ENCODE measurements at places on chromosomes 1 and 21.
A peak's percentile ranks its signal among the peaks of the same experiment; 100 is the strongest.

DNA sequence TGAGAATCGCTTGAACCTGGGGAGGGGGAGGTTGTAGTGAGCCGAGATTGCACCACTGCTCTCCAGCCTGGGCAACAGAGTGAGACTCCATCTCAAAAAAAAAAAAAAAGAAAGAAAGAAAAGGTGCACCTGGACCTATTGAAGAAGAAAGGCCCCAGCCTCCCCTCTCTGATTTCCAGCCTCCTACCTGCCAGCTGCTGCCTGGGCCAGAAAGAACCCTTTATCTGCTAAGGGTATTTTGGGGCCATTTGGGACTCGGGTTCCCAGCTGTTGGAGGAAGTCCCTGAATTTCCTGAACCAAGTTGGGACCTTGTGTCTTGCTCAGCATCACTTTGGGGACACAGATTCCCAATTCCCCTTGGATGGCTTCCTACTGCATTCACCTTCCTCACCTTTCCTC is 3.9 kb upstream of the TNFRSF8 start:
- no peak for DNase-seq

DNA sequence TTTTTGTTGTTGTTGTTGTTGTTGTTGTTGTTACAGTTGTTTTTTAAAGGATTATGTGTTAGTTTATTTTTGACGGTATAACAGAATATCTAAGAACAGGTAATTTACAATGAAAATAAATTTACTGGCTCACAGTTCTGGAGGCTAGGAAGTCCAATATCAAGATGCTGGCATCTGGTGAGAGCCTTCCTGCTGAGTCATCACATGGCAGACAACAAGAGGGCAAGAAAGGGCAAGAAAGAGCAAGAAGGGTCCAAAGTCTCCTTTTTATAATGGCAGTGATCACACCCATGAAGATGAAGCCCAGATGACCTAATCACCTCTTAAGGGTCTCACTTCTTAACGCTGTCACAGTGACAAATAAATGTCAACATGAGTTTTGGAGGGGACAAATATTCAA is 142.1 kb downstream of the NEGR1 start:
- DNase-seq, result no peak

- DNase-seq, result no peak
Measured at GRCh38 chr1:163401211-163401610, 79.5 kb downstream of the NUF2 start.

- DNase-seq, result no peak
Measured at GRCh38 chr1:154423304-154423987, 18.3 kb downstream of the IL6R start.

GRCh38 chr1:29202584-29203340 is 21.1 kb upstream of the SRSF4 start:
- peak; percentile 95 for DNase-seq

GRCh38 chr1:2801046-2801445 is 447 bp downstream of the TTC34 start:
- DNase-seq, result no peak

DNA sequence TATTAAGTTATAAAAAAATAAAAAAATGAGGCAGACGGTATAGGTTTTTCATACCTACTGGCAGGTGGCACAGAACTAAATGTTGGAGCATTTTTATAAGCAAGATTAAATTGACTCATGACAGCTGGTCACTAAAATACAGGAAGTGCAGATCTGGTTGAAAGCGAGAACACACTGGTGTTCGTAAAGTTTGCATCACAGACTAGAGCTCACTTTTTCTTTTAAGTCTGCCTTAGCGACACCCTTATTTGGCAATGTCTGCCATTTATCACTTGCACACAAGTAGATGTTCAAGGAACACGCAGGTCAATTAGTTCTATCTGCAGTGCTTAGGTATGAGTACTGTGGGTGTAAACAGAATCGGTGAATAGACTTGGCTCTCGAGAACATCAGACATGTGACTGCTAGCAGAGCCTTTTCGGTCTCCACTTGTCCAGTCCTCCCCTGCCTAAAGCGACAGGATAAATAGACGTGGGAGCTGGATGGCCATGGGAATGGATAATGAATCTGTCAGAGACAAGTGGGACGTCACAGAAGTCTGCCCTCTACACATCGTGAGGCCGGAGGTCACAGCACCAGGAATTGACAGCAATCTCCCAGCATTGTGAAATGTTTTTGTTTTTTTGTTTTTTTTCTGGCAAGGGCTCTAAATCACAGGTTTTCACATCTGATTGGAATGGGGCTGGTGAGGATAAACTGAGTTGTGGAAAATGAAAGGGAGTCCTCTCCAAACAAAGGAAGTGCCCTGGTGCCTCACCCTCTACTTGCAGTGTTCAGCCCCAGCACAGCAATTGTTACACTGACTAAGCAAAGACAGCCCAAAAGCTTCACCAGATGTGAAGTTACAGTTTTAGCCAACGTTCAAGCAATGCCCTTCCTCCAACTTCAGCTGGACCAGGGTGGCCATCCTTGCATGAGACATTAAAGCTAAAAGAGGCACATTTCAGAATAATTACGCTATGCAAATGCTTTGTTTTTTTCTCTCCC is 248.9 kb downstream of the NTNG1 start:
- DNase-seq, result no peak

DNA sequence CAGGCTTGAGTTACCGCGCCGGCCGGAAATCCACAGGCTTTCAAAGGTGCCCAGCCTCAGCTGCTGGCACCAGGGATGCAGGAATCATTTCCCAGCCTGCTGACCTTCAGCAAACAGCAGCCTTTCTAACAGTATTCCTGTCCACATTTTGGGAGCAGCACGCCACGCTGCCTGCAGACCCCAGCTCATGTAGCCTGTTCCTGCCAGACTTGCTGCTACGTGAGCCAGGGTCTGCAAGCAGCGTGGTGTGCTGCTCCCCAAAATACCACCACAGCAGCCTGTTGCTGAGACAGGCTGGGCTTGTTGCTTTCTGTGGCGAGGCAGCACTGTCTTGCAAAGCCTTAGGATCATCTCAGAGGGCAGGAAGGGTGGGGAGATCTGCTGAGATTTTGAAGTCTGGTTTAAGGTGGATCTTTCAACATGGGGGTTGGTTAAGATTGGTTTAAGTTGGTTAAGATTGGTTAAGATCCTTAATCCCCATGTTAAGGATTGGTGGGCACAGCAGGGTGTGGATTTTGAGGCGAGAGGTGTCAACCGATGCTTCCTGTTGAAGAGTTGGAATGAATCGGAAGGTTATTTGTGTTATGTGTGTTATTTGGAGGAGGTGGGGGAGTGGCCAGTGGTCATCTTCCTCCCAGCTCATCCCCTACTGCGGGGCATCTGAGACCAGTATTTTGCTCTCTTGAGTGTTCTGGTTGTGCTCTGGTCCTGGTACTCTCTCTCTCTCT is 12.9 kb downstream of the FAAH start:
- DNase-seq, result no peak

DNA sequence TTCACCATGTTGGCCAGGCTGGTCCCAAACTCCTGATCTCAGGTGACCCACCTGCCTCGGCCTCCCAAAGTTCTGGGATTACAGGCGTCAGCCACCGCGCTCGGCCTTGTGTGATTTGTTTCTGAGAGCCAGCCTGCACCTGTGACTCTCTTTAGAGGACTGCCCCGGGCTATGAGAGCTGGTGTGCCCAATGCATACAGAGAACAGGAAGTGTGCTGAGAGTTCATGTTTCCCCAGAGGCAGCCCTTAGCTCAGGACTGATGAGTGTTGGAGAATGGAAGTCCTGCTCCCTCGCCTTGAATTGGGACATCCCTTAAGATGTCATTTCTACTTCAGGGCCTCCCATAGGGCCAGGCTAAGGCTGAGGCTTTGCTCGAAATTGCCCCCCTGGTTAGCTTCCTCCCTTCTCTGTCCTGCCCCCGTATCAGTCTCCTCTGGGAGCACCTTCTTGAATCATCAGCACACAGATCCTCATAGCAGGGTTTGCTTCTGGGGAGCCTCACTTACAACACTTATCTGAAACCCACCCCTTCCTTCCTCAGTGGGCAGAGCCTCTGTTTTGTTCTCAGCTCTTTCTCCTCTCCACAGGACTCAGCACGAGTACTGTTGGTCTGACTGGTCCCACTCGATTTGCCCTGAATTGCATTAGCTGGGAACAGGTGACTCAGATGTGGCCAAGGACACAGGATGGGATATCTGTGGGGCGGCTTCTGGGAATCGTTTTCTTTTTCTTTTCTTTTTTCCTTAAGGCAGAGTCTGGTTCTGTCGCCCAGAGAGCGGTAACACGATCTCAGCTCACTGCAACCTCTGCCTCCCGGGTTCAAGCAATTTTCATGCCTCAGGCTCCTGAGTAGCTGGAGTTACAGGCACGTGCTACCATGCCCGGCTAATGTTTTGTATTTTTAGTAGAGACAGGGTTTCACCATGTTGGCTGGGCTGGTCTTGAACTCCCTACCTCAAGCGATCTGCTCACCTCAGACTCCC is 80.1 kb downstream of the UBIAD1 start:
- DNase-seq, result no peak

DNA sequence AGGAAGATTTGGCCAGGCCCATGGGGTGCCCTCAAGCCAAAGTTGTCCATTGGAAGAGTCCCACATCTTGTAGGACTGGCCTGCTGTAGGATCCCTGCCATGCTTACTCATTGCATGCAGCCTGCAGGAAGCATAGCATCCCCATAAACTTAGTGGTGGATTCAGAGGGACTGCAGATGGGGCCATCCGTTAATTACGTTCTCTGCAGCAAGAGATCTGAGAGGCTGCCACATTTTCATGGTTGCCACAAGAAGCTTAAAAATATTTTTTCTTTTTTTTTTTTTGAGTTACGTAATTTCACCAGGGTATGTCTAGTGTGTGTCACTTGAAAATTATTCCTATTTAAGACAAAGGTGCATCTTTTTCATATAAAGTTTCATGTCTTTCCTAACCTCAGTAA is 329.7 kb upstream of the USP24 start:
- no peak for DNase-seq

GRCh38 chr1:172268237-172268636 is 152.2 kb upstream of the C1orf105 start:
- DNase-seq, result no peak

- DNase-seq, result no peak
Measured at GRCh38 chr21:14452031-14452726, 69.2 kb upstream of the HSPA13 start.

DNA sequence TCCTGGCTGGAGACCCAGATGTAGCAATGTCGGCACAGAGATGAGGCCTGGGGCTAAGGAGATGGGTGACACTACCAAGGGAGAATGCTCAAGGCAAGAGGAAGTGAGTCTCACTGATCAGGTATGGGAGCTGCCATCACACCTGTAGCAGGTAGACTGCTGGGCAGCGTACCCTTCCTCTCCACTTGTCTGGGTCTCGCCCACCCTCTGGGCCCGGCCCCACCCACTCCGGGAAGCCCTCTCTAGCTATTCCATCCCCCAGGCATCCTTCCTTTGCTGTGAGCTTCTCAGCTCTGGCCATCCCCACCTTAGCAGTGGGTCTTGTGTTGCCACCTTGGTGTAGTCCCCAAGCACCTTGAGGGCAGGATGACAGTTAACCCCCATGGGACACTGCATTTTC is 87.7 kb upstream of the EDN2 start:
- no peak for DNase-seq

DNA sequence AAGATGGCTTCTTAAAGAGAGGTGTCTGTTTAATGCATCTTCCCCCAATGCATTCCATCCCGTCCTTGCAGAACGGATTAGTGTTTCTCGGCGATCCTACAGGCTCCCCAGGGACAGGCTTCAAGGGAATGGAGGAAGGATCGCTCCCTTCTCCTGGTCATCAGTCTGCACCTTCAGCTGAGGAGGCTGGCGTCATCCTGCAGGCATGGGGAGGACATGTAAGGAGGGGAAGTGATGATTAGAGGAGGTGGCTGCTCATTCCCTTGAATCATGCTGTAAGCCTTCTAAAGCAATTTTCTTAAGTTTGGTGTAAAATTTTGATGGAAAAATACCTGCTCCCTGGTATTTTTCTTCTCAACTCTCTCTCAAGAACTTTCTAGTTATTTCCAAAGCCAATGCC is 603.6 kb downstream of the NPHP4 start:
- DNase-seq, result no peak

DNA sequence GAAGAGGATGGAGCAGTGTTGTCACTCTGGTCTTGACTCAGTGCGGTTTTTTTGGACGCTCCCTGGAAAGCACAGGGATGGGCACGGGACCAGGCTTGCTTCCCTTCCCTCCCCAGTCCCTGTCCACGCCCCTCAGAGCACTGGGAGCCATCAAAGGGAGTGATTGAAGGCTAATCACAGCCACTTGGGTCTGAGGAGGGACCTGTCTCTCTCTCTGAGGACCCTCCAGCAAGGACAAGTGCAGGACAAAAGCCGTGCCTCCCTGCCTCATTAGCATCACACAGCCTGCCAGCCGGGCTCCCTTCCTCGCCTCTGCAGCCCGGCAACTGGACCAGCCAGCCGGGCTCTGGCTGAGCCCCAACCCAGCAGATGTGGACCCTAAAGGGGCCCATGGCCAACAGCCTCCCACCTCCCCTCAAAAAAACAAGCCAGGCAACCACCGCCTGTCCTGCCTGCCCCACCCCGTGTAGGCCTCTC is 18.6 kb upstream of the PDZK1IP1 start:
- no peak for DNase-seq

DNA sequence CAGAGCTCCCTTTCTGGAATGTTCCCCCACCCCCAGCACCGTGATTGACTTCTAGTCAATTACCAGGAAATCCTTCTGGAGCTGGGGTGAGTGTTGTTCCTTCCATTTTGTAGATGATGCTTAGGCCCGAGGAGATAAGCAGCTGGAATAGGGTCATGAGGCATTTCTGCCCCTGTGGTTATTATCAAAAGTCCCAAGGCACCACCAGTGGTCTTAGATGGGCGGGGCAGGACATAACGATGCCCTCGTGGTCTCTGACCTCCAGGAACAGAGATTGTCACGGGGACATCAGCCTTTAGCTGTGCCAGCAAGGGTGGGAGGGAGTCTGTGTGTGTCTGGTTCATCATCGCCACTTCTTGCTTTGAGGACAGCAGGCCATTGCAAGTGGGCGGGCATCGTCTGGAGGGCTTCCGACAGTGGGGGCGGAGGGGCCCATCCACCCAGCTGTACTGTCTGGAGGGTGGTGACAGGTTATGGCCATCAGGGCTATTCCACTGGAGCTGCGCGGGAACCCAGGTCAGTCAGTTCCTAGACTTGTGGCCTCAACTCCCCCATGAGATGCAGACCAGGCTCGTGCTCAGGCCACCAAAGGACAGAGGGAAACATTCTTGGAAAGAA is 22.6 kb downstream of the TNFRSF8 start:
- DNase-seq, result no peak

DNA sequence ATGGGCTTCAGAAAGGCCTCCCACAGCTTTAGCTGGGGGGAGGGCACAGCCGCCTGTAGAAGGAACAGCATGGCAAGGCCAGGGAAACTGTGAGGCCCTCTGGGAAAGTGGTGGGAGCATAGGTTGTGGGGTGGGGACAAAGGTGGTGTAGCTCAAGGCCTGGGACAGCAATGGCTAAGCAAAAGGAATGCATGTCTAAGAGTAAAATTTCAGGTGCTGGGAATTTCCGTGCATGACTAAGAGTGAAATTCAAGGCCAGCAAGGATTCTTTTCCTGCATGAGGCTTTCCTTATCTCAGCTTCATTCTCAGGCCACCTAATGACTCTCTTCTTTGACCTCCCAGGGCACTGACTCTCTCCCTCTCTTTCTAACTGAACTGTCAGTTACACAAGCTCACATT is 86.5 kb upstream of the WNT4 start:
- DNase-seq, result no peak

Data from smooth muscle cell of the brain vasculature (primary cell).